HTR-8/SVneo (cell line): ENCODE measurements at places on chromosomes 1 and 21.

- no peak for DNase-seq
Measured at GRCh38 chr1:27785781-27786455, 12.9 kb downstream of the STX12 start.

GRCh38 chr1:206835186-206835585 lies 30.2 kb upstream of the IL20 start:
- DNase-seq, result no peak

GRCh38 chr21:44085491-44086321 lies 21.5 kb upstream of the PWP2 start:
- no peak for DNase-seq

DNA sequence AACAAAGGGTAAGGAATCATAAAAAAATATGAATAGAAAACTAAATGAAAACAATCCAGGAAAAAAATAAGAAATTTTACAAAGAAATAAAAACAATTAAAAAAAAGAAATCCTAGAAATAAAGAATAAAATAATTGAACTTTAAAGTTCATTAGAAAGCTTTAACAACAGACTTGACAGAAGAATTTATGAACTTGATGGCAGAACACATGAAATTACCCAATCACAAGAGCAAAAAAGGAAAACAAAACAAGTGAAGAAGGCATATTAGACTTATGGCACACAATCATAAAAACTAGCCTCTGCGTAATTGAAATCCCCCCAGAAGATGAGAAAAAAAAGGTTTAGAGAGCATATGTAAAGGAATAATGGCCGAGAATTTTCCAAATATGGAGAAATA lies 802.5 kb upstream of the B3GALT2 start:
- DNase-seq, result no peak

- peak; percentile 90 for DNase-seq
Measured at GRCh38 chr21:45643021-45643980, at the start of gene PCBP3. TSS of gene PCBP3 (plus strand) at chr21:45643725. CDS start at chr21:45850086, 206,361 bp downstream.

- no peak for DNase-seq
Measured at GRCh38 chr1:7290971-7291970, 479.8 kb upstream of the VAMP3 start.

- peak; percentile 43 for DNase-seq
Measured at GRCh38 chr21:38244885-38245869, 11.6 kb upstream of the KCNJ15 start.

DNA sequence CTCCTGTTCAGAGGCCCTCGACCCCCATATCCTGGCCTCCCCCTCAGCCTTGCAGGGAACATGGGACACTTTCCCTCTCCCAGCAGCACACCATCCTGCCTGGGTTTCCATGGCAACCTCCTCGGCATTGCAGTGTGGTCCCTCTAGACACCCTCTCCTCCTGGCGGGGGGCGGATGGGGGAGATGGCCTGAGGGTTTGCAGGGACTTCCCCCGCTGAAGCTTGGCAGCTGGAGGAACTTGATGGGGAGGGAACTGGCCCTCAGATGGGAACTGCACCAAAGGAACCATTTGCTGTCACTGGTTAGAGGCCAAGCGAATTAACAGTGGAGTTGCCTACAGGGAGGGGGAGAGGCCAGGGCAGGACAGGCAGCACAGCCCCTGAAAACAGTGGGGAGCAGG lies 28.7 kb downstream of the RIMS3 start:
- no peak for DNase-seq

DNA sequence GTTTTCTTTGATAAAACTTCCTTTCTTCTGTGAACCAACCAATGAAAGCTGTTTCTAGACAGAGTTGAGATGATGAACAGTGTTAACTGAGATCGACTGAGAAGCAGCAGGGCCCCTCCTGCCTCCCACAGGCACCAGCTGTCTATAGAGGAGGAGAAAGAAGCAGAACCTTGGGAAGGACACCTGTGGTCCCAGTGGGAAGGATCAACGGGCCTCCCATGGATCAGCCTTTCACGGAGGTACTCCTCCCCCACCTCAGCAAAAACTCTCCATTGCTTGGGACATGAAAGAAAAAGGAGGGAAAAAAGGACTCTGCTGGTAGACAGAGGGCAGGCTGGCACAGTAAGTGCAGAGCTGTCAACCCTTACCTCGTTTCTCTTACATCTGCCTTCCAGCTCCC lies 40.5 kb downstream of the PLPPR5 start:
- no peak for DNase-seq

GRCh38 chr1:160397651-160398050 lies 2.7 kb upstream of the VANGL2 start:
- no peak for DNase-seq

GRCh38 chr1:91693557-91693956 lies 192.4 kb downstream of the TGFBR3 start:
- DNase-seq, result no peak

DNA sequence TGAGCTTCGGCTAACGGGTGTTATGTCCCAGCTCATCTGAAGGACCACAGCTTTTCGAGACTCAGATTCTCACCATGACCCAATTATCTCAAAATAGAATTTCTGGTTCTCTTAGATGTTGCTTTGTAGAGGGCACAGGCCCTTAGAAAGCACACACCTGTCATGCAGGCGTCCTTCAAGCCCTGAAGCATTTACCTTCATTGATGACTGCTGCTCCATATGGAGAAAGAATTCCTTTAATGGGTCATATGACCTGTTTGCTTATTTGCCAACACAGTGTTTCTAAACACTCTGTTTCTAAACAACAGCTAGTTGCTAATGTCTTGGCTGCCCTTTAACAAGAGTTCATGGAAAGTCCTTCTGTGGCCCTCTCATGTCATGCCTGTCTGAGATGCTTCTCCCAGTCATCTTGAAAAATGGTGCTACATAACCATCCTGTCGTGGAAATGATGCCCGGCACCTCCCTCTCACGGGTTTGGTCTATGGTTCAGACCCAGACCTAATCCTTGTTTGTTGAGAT lies 495.7 kb downstream of the KIF26B start:
- DNase-seq, result no peak

DNA sequence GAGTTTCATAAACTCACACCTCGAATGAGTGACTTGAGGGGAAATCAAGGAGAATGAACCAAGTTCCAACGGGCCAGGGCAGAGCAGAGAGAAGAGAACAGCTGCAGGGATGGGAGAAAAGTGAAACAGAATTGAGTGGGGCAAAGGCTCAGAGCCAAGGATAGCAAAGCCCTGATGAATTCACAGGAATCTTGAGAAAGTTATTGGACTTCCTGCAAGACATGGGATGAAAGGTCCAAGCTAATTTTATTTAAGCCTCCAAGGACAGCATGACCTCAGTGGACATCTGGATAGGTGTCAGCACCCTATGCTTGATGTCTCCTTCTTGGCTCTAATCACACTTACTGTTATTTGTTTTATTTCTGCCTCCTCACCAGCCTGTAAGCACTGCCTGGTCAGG lies 43.0 kb upstream of the RAVER2 start:
- no peak for DNase-seq

- DNase-seq, result no peak
Measured at GRCh38 chr1:152448095-152448494, 34.0 kb upstream of the CRNN start.

DNA sequence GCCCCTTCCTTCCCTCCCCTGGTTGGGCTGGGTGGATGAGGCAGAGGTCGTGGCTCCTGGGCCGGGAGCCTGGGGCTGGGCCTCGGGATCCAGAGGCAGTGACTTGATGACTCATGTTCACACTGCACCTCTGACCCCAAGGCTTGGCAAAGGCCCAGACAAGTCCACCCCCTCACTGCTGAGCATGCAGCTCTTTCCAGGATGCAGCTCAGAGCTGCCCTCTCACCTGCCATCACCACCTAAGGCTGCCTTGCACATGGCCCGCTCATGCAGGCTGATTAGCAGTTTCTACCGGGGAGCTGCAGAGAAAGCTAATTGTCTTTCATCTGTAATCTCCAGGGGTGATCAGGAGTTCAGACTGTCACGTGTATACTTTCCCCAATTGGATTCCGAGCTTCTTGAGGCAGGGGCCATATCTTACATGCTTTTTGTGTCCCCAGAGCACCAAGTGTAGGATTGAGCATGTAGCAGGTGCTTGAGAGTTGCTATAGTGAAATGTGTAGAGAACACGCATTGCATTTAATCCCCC lies 62.1 kb downstream of the LRRN2 start:
- peak; percentile 71 for DNase-seq

- DNase-seq, result no peak
Measured at GRCh38 chr1:175134500-175134899, 58.1 kb downstream of the KIAA0040 start.

DNA sequence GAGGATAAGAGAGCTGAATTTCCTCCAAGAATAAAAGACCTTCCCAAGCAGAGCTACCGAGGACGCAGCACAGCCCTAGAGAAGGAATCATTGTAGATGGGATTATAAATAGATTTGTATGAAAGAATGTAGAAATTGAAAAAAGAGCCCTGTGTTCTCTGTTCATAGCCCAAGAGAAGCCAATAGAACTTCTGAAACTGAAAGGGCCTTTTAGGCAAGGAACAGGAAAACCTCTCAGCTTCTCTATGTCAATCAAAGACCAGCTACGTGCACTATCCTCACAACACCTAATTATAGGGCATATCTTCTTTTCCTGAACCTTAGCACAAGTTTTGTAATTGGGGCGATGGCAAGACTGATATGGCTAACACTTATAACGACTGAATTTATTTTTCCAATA lies 192.4 kb upstream of the RNPC3 start:
- DNase-seq, result no peak

DNA sequence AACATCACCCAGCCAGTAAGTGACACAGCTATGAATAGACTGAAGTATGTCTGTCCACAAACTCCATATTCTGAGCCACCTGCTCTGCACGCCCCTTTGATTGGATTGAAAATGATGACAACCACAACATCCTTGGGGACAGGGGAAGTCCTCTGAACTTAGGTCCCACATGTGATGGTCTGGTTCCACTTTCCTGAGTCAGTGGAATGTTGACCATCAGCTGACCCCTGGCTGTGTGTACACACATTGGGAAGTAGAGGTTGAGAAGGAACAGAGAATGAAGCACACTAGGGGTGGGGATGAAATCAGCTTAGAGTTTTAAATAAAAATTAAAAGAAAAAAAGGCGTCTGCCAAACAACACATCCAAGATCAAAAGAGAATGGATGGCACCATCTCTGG lies 8.0 kb upstream of the DISP3 start:
- DNase-seq, result no peak

DNA sequence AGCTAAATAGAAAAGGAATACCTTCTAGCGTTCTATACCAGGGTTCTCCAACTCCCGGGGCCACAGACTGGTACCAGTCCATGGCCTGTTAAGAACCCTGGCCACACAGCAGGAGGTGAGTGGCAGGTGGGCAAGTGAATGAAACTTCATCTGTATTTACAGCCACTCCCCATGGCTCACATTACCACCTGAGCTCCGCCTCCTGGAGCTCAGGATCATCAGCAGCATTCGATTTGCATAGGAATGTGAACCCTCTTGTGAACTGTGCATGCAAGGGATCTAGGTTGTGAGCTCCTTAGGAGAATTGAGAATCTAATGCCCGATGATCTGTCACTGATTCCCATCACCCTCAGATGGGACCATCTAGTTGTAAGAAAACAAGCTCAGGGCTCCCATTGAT lies 107.3 kb downstream of the KAZN start:
- DNase-seq, result no peak

DNA sequence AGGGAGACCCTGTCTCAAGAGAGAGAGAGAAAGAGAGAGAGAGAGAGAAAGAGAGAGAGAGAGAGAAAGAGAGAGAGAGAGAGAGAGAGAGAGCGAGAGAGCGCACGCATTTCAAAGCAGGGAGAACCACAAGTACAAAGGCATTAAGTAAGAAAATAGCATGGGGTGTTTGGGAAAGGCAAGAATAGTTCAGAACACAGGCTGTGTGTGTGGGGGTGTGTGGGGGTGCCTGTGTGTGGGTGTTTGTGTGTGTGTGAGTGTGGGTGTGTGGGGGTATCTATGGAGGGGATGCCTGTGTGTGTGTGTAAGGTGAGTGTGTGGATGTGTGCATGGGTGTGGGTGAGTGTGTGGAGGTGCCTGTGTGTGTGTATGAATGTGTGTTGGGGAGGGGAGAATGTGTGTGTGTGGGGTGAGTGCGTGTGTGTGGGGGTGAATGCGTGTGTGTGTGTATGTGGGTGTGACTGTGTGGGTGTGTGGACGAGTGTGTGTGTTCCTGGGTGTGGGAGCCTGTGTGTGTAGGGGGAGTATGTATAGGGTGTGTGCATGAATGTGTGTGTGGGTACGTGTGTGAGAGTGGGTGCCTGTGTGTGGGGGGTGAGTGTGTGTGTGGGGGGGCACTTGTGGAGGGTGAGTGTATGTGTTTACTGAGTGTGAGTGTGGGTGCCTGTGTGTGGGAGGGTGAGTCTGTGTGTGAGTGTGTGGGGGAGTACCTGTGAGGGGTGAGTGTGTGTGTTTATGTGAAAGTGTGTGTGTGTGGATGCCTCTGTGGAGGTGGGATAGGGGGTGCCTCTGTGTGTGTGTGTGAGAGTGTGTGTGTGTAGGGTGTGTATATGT lies 19.1 kb upstream of the HDAC1 start:
- no peak for DNase-seq

DNA sequence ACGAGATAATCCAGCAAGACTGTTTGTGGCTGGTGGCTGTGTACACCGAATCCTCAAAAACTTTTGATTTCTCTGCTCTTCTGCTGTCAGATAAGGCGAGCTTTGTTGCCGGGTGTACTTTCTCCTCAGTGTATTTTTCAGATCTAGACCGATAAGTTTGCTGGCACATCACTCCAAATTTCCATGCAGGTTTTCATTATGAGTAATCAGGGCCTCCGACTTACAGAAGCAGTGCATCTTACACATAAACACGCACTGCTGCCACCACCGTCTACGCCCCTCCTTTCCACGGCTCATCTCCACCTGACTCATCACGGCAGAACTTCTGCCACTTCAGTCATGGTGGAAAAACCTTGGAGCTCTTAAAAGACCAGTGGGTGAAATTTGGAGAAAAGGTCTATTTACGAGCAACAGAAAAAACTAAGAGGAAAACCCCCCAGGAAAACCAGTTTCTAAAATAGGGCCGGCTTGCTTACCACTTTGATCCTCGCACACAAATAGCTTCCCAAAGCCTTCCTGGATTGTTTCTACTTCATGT lies 7.7 kb downstream of the ZBTB21 start:
- DNase-seq, result peak; percentile 53

DNA sequence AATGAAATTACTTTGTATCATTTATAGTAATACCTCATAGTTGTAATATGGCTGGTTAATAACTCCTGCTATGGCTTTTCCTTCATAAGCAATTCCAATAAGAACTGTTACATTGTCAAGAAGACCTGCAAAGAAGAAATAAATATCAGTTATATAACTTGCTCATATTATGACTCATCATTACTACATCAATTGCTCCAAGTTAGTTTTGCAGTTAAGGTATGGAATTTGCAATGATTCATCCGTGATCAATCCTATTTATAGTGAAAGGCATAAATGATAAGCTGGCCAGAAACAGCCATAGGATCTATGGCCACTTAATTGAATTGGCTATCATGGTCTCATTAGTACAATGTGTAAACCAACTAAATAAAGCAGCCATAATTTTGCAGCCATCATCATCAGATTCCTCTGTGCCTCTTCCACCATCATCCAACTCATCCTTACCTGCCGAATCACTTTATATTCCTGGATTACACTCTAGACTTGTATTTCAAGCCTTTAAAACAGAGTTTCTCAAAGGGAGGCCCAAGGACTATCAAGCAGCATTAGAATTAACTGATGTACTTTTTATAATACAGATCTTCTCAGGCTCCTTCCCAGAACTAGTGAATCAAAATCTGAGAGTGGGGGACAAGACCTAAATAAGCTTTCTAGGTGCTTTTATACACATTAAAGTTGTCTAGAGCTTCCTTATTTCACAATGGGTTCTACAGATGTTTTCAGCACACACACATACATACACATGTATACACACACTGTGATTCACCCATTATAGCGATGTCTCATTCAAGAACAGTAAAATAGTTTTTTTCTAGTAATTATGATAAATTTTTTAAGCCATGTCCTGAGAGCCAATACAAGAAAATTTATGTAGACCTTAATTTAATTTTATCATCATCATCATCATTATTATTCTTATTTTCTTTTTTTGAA lies 21.2 kb upstream of the EPRS1 start:
- peak; percentile 12 for DNase-seq
